SHP77 treated with DMSO at 0.1 percent for 48 hours (cell line): ENCODE measurements at places on chromosomes 3 and 15.

DNA sequence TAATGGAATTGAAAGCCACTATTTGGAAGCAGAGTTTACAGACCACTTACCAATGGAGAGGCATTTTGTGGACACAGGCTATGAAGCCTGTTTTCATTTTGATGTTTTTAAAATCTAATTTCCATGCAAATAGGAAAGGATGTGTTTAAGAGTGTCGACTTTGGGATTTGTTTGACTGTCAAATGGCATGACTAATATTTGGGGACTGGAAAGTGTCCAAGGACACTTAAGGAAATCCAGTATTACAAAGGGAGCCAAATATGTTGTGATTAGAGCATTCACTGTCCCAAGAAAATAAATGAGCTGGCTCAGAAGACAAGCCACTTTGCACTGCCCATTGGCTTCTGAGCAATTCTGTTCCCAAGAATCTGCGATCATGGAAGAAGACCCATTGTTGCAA, 34.0 kb upstream of the SLC6A11 start:
- DNase-seq, result no peak

DNA sequence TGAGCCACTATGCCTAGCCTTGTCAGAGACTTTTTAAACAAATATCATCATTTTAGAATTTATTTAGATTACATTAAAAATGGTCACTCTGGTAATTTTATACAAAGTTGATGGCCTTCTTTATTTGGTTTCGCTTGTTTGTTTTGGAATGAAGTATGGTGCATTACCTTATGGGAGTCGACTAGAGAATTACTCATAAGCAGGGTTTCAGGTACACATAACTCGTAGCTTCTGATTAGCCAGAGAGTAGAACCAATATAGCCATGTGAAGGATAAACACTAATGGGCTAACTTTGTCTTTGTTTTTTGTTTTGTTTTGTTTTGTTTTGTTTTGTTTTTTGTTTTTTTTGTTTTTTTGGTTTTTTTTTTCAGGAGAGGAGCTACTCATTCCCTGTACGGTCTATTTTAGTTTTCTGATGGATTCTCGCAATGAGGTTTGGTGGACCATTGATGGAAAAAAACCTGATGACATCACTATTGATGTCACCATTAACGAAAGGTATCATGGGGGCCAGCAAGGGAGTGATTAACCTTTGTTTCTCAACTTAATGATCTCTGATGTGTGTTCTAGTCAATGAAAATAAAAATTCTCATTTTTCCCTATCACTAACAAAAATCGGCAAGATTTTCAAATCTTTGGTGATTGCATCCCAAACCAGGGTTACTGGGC, 113.2 kb downstream of the IL1RAP start:
- no peak for DNase-seq

- no peak for DNase-seq
Observed at GRCh38 chr3:15164340-15164739, 41.7 kb upstream of the CAPN7 start.

DNA sequence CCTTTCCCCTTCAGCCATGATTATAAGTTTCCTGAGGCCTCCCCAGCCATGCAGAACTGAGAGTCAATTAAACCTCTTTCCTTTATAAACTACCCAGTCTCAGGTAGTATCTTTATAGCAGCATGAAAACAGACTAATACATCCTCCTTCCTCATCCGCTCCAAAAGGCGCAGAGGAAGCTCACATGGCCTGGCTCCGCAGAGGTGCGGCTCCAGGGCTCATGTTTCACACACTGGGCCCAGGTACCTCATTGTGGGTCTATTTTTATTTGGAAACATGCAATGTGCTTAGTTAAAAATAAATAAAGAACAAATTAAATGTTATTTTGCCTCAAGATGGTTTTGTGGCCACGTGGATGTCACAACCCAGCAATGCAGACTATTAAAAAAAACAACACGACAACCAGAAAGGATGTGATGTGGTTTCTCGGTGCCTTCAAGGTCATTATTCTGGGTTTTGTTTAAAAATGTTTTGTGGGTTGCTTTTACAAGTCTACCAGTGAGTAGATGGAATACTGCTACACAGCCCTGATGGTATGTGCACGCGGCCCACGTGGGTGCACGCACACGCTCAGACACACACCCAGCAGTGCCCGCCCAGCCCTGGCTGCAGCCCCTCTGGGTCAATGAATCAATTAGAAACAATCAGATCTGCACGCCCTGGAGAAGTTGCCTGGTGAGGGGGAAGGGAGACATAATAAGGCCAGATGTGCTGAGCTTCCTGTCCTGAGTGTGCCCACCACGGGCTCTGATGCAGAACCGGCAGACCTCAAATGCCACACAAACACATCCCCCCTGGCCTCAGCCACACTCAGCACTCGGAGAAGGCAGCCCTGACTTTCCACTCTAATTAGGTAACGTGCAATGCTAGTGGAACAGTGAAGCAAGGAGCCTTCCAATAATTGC, 140.1 kb downstream of the ADAMTS17 start:
- no peak for DNase-seq

DNA sequence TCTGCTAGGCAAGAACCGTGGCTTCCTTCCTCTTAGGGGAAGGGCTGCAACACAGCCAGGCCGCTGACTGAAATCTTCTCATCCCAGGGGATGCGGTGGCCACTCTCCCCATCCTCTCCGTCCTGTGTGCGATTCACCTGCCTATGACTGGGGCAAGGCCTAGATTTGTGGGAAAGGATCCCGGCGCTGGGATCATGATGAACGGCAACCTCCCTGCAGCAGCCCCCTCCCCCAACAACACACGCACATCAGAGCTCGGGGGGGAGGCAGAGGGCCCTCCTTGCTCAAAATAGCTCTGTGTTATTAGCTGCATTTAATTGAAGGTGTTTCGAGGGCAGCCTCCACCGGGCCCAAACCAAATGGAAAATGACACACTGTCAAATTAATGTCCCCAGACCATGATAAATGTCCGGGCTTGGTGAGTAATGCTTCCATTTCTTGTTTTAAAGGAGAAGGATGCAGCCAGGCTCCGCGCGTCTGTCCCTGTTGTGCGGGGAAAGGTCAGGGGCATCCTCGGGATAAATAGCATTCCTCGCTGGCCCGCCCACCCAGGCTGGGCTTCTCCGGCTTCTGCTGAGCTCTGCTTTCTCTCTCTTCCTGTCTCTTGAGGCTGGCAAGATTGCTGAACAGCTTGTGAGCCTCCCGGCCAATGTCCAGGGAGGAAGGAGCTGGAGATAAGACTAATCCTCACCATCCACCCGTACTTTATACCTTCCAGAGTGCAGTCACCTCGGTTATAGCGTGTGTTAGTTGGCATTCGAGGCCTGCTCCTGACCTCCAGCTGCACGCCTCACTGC, 56.4 kb upstream of the TLE3 start:
- no peak for DNase-seq

GRCh38 chr3:184783319-184783718, 28.6 kb upstream of the VPS8 start:
- no peak for DNase-seq

DNA sequence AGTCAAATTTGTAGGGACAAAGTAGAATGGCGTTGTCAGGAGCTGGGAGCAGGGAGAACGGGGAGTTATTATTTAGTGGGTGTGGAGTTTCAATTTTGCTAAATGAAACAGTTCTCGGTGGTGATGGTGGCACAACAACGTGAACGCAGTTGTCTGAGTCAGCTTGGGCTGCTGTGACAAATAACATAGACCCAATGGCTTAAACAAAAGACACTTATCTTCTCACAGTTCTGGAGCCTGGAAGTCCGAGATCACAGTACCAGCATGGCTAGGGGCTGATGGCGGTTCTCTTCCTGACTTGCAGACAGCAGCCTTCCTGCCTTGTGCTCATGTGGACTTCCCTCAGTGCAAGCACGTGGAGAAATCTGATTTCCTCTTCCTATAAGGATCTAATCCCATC, 90.2 kb downstream of the CHSY1 start:
- DNase-seq, result no peak
